Left cardiac atrium (tissue), 4 donors: ENCODE measurements at places on chromosomes 12 and 14.
A peak's percentile ranks its signal among the peaks of the same experiment; 100 is the strongest.

GRCh38 chr14:102777711-102778337 lies 575 bp downstream of the TRAF3 start:
- no peak for DNase-seq

- no peak for DNase-seq
These were observed 161.7 kb upstream of the PARP11 start for GRCh38 chr12:4034921-4035320.

- DNase-seq, result peak; percentile 71
These were observed 564 bp downstream of the ATXN3 start for GRCh38 chr14:92105893-92106142.

DNA sequence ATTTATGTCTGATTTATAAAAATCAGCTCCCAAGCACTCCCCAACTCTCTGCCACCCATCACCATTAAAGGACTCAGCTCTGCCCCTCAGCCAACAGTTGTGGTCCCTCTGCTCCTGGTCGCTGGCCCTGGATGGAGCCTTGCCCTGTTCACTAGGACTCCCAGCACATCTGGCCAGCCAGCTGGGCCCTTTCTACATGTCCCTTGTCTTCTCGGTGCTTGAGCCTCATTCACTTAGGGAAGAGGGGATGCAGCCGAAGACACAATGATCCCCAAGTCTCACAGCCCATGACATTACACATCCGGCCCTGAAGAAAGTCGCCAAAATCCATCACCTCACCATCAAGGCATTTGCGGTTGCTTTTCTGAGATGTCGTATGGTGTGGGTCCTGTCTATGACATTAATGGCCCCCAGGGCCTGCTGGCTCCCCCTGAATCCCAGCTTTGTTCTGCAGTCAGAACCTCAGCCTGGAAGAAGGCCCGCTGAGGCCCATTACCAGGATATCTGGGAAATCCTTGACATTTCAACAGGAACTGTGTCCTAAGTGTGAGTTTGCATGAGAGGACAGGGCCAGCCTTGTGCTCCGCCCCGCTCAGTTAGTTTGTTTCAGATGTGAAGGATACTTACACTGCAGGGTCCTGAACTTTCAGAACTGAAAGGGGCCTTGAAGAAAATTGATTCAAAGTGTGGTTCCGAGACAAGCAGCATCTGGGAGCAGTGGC lies 19.1 kb downstream of the TSPAN11 start:
- no peak for DNase-seq

DNA sequence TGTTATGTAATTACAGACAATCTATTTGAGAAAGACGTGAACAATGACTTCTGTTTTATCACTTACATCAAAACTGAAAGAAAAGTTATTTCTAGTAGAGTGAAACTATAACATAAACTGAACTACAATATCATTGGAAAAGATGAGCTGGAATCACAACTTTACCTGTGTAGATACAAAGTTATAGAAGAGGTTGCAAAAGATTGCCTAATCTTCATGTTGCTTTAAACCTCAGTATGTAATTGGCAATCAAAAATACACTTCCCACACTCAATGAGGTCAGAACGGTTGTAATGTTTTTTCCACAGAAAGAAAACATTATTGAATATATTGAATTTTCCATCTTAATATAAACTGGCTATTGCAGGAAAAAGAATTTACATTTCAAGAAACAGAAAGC lies 37.7 kb upstream of the GXYLT1 start:
- DNase-seq, result no peak

- no peak for DNase-seq
These were observed 445.5 kb upstream of the GARIN6 start for GRCh38 chr12:99201906-99202645.
